ENCODE measurements at places on chromosomes 4 and X. TPM values are rescaled to one million over a fixed set of nuclear protein-coding genes. Genes with fewer than 3 reads are reported as not detected.

DNA sequence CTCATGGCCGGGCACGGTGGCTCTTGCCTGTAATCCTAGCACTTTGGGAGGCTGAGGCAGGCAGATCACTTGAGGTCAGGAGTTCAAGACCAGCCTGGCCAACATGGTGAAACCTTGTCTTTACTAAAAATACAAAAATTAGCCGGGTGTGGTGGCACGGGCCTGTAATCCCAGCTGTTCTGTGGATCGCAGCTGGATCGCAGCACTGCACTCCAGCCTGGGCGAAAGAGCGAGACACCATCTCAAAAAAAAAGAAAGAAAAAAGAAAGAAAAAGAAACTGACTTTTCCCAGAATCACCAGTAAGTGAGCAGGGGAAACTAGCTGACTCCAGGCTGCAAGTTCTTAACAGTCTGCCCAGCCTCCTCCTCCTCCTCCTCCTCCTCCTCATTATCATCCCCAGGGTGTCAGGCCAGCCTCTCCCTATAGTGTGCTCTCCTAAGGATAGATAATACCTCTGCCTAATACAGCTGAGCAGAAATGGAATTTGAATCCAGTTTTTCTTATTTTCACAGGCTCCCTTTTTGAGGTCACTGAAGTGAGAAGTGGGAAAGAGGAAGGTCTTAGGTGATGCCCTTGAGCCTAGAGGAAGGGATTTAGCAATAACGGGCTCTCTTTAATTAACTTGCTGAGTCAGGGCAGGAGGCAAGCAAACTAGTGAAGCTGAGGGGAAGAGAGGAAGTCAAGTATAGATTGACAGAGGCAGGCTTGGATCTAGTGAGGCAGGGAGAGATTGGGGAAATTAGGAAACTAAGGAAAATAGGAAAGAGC is 11.8 kb upstream of the ELF2 start:
- DNase-seq, result no peak

Gene NIPAL1
- 0.15 TPM for polyA plus RNA-seq

Gene VEGFC
- polyA plus RNA-seq, result 19.5 TPM

DNA sequence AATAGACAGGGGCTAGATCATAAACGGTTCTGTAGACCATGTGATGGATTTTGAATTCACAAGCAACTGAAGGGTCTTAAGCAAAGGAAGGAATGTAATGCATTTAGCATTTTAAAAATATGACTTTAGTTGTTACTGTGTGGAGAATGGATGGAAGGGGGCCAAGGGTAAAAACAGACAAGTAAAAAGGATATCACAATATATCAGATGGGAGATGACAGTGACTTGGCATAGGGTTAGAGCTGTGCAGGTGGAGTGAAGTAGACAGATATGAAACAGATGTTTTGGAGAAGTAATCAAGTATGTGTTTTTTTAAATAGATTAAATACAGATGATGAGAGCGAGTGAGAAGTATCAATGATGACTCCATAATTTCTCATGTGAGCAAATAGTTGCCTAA is 1116.0 kb upstream of the TENM3 start:
- DNase-seq, result no peak

- no peak for DNase-seq
Observed at GRCh38 chr4:2393353-2394270, 24.8 kb downstream of the ZFYVE28 start.

- no peak for DNase-seq
Observed at GRCh38 chrX:110569506-110569905, 210.9 kb downstream of the RTL9 start.
